ENCODE measurements at places on chromosomes 11 and 22.

DNA sequence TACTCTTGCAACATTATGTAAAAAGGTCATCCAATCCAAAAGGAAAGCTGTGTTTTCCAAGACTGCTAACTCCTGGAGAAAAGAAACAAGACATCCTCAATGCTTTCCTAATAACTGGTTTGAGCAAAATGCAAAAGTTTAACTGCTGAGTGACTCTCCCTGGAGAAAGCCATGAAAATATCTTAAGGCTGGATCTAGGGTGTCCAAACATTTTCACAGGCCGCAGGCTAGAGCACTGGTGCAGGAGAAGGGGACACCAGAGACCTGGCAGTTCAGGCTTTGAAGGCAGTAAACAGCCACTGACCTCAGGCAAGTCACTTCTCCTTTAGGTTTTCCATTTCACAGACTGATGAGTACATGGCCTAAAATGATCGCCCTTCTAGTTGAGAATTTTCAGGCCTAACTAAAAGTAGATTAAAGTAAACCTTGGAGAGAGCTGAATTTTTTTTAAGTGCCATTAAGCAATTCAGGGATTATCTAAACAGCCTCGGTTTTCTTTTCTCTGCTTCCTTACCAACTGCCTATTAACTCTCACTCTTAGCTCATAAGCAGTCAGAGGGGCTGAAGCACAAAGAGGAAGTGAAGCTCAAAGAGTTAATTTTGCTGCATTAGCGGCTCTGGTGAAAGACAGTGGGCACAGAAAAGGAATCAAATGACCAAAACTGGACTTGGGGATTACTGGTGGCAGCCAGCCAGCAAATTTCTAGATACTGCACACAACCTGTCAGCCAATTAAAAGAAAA is 2.3 kb downstream of the CHKA start:
- no peak for DNase-seq

DNA sequence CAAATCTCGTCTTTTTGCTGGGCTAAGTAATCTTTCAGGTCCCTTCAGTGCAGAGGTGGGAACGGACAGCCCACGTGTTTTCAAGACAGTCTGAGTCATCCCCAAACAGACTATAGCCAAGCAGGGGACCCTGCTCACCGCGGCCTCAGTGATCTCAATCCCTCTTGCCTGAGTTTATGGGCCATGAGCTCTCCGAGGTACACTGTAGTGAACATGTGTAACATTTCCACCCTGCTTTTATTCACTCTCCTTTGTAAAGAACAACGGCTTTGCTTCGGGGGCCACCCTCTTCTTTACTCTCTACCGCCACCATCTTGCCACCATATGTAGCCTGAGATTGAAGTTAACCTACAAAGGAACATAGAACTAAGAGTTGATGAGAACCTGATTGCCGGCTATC is 11.5 kb upstream of the KCTD14 start:
- DNase-seq = no peak

DNA sequence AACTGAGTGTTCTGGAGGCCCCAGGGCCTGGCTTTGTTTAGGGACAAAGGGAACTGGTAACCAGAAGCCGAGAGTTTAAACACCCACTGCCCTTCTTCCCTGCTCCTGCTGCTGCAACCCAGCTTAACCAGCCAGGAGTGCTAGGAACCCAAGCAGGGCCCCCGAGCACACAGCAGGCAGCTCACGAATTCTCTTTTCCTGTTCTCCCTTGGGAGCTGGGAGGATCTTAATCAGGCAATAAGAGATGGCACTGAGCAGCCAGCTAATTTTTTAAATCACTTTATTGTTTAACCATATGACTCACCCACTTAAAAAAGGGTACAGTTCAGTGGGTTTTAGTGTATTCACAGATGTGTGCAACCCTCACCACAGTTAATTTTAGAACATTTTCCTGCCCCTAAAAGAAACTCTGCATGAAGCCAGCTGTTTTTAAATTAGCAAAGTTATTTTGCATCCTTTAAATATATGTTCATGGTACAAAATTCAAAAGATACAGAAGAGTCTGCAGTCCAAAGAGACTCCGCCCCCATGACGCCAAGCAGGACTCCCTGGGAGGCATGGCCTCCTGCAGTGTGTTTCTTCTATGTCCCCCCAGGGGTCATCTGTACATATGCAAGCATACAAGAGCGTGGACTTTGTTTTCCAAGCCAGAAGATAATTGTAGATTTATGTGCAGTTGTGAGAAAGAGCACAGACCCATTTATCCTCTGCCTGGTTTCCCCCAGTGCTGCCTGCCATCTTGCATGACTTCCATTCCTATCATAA is 18.9 kb upstream of the PPP6R3 start:
- DNase-seq = no peak

DNA sequence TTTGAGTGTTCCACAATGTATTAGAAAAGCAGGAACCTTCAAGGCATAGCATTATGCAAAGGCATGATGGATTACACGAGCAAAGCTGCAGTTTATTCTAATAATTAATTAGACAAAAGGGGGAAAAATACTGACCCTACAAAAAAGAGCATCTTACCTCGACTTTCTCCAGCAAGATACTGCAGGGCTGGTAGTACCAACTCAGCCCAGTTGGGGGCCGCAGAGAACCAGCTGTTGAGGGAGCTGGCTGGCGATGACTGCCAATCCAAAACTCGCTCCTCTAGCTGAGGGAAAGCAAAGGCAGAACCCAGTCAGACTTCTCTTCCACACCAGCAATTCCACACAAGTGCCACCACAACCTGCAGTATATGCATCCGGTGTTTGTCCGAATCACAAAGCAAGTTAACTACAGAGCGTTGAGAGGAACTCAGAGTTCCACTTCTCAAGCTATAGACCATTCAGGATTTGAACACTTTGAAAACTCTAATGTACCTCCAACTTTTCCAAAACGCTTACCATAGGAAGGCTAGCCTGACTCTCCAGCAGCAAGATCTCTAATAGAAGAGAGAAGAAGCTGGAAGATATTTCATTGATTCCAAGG is 13.7 kb downstream of the NFRKB start:
- peak; percentile 89 for DNase-seq

DNA sequence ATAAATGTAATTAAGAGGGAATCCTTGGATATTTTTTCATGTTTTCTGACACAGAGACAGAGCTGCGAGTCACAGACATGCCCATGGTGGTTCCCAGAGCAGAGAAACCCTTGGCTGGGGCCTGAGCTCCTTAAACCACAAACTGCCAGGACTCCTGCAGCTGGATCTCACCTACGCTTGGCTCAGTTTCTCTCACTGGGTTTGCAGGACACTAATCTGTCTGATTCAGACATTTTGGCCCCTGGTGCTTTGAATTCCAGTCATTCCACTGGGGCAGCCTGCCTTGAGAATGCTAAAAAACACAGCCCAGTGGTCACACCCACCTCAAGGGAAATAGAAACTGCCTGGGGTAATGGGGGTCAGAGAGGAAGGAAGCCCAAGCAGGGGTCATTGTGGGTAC is 122.6 kb downstream of the CCDC81 start:
- DNase-seq = no peak
